Activated CD4-positive, alpha-beta T cell treated with anti-CD3 and anti-CD28 coated beads, Interleukin-10, Interleukin-2, amounts not matched to agents 100 ng/mL and 50 ng/mL, durations not matched to agents 16 hours and 8 hours (primary cell): ENCODE measurements at places on chromosomes 7 and 10.

GRCh38 chr7:128954830-128955802 lies 17.4 kb downstream of the IRF5 start:
- DNase-seq = no peak

GRCh38 chr10:70118196-70118595 lies 14.4 kb downstream of the AIFM2 start:
- DNase-seq = no peak

GRCh38 chr10:27512548-27512947 lies 8.4 kb downstream of the RAB18 start:
- DNase-seq = no peak

- DNase-seq = no peak
Measured at GRCh38 chr7:30327813-30328212, 43.4 kb downstream of the ZNRF2 start.

GRCh38 chr7:139181404-139181803 lies 49.6 kb upstream of the UBN2 start:
- DNase-seq = no peak

GRCh38 chr7:83588602-83589240 lies 60.2 kb downstream of the SEMA3E start:
- no peak for DNase-seq

- no peak for DNase-seq
Measured at GRCh38 chr10:56881218-56881617, 520.2 kb upstream of the ZWINT start.

DNA sequence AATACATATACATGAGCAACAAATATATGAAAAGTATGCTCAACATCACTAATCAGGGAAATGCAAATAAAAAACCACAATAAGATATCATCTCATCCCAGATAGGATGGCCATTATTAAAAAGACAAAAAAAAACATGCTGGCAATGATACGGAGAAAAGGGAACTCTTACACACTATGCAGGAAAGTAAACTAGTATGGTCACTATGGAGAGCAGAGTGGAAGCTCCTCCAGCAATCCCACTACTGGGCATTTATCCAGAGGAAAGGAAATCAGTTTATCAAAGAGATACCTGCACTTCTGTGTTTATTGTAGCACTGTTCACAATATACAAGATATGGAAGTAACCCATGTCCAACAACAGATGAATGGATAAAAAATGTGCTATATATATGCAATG lies 217.5 kb downstream of the SDK1 start:
- DNase-seq = no peak

DNA sequence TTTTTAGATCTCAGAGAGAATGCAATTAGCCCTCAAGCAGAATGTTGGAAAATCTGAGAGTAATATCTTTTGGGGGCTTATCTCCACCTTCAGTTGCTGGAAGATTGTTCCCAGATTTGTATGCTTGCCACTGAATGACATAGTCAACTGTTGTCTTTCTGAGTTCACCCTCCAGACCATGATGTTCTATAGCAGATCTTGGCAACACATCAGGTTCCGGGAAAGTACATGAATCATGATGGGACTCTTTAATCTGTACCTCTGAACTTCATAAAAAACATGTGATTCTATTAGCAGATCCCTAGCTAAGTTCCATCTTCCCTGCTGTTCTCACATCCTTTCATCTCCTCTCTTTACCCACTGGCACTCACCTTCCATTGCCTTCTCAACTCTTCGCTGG lies 68.9 kb downstream of the PLCE1 start:
- DNase-seq = no peak

- no peak for DNase-seq
Measured at GRCh38 chr7:3239291-3239691, 61.8 kb upstream of the SDK1 start.

DNA sequence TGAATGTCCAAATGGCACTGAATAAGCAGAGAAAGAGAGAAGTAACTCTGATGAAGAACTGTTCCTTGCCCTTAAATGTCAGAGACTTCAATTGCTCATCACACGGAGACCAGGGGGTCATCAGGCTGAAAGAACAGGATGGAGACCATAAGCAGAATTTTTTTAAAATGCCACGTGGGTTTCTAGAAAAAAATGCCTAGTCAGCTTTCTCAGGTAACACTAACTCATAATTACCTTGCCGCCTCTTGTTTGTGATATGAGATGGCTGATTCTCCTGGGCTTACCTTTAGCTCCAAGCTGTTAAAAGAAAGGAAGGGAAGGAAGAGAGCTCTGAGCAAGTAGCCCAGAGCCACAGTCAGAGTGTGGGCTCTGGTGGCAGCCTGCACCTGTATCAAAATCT lies 372.0 kb downstream of the GPAM start:
- no peak for DNase-seq

DNA sequence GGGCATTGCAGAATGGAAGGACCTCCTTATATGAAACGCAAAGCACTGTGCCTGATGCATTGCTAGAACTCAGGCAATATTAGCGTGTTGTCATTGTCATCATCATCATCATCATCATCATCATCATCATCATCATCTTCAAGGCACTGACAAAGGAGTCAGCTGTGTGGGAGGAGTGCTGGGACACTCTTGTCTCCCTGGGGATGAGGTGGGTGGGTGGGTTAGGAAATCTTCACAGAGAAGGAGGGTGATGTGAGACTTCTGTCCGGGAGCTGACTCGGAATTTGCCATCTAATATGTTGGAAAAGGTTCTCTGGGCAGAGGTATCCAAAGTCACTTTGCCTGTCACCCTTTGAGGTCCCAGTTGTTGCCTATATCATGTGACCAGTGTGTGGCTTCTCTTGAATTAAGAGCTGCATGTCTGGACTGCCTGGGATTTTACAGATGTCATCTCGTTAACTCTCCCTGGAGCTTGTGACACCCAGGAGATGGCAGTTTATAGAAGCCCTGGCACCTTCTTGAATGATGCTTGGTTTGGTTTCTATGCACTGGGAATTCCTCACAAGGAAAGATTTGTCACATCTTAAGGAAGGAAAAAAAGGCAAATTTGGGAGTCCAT lies 7.1 kb downstream of the HTRA1 start:
- DNase-seq = no peak

DNA sequence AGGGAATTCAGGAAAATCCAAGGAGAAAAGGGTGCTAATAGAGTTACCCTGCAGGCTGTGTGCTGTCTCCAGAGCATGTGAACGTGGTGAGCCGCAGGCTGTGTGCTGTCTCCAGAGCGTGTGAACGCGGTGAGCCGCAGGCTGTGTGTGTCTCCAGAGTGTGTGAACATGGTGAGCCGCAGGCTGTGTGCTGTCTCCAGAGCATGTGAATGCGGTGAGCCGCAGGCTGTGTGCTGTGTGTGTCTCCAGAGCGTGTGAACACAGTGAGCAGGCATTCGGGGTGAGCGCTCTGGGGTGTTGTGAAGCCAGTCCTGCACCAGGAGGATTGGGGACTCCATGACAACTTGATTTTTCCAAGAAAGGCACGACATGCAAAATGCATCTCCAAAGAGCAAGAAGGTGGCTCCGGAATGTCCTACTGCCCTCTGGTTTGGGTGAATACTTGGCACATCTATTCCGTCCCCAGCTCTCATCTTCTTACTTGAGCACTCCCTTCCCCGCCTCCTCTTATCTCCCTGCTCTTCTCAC lies 407.9 kb upstream of the SHH start:
- no peak for DNase-seq

GRCh38 chr7:115516341-115516740 lies 514.2 kb downstream of the TFEC start:
- no peak for DNase-seq

GRCh38 chr10:112649006-112649821 lies 202.2 kb downstream of the VTI1A start:
- no peak for DNase-seq
